ENCODE measurements at places on chromosomes 5 and 9.

- DNase-seq = no peak
Observed at GRCh38 chr9:130132746-130133145, 39.5 kb upstream of the NCS1 start.

DNA sequence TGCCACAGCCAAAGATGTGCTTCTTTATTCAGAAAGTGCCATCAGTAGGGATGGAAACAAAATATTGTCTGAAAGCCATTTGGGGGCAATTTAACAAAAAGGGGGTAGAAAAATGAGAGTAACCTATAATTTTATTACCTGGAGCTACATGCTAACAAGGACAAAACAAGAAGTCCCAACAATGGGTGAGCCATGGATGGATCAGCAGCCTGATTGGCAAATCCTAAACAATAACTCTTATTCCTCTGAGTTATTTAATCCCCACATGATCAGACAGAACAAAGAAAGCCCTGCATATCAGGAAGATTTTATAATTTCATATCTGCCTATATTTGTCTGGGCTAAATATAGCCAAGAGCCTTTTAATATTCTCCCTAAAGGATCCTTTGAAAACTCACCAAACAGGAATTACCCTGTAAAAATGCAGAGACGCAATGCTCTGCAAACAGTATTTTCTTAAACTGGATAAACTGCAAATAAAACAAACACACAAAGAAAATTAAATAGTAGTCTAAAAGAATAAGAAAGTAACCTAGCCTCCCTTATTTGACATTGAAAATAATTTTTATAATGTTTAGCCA, 483.4 kb downstream of the ZNF608 start:
- DNase-seq = no peak

DNA sequence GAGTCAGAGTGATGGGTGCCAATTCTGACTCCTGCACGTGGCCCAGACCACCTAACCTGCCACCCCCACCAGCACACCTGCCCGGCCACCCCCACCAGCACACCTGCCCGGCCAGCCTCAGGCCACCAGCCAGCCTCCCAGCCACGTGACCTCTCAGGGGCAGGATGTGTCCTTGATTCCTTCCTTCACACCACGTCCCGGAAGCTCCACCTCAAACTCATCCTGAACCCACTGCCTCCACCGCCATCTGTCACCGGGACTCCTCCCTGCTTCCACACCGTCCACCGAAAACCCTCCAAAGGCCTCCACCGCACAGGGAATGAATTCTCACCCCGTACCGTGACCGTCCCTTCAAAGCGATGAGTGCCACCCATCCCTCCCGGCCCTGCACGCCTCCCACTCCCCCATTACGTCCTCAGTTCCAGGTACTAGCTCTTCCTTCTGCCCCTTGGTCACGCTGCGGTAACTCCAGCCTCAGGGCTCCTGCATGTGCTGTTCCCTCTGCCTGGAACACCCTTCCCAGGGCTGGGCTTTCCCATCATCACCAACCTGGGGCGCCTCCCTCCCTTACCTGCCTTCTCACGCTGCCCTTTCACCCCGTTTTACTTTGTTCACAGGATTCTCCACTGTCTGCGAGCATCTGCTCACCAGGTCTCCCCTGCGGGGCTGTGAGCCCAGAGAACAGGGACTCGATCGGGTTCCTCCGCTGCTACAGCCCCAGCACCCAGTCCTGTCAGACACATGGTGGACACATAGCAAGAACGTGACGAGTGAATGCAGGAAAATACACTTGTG, 82.9 kb downstream of the ADAMTS2 start:
- no peak for DNase-seq

DNA sequence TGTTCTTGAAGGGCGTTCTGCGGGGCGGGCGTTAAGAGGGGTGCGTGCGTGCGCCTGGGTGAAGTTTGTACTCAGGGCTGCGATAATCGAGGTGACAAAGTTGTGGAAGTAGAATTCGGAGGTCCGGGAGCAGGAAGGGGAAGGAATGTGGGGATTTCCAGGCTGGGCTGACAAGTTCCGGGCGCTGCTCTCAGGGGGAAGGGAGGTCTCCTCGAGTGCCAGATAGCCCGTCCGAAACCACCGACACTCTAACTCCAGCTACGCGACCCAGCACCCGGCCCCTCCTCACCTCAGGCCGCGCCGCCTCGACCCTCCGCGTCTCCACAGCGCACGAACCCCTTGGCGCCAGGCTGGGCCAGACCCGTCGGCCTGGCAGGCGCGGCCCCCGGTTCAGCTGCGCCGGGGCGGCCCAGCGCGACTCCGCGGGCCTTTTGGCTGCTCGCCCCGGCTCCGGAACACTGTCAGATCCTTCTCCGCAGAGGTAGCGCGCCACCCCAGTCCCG, at the start of gene IL6ST:
Gene IL6ST, minus strand, starts transcription at position 469 of the 503 bp plus-strand sequence. CDS start 18,685 bp downstream, outside the sequence.
- DNase-seq = no peak

GRCh38 chr9:70056211-70056944, 12.7 kb downstream of the MAMDC2 start:
- no peak for DNase-seq

DNA sequence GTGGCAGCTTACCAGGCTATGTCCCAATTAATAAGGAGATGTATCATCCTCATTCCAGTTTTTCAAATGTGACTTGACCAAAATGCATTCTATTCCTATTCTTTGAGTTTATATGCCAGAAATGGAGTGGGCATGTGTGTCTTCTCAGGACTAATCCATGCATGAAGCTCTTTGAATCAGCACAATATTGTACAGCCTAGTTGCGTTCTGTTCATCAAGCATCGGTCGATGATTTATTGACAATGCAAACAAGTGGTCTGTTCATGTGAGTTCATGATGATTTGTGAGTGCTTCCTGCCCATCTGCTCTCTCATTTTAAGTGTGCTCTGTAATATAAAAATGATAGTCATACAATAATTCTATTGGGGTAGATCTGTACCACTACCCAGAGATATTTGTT, 48.3 kb downstream of the PALM2AKAP2 start:
- no peak for DNase-seq

GRCh38 chr5:37836592-37837413, 3.0 kb downstream of the GDNF start:
- no peak for DNase-seq

DNA sequence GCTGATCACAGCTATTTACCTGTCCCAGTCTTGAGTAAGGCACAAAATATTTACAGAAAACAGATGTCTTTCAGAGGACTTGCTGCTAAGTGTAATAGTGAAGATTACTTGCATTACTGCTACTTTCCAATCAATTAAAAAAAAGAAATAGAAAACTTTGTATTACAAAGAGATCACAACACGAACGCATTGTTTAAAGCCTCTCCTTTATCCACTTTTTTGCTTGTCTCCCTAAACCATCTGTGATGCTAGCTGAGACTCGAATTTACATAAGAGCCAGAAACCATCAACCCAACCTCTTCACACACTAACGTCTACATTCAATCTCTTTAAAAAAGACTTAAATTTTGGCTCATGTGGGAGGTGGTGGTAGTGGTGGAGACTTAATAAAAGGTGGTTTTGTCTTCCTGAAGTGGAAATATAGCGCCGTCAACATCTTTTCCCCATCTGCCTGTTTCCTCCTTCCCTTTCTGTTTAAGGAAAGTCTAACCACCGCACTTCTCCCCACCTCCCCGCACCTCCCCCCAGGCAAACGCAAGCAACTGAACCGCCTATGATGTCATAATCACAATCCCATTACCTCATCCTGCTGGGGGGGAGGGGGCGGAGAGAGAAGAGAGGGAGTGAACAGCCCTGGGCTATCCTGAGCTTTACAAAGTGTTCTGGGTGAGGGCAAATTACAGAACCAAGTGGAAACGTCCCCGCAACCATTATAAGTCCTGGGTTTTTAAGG, 948 bp upstream of the FAM53C start:
- no peak for DNase-seq

GRCh38 chr5:123207081-123207537, 118.1 kb downstream of the PRDM6 start:
- DNase-seq = peak; percentile 9

DNA sequence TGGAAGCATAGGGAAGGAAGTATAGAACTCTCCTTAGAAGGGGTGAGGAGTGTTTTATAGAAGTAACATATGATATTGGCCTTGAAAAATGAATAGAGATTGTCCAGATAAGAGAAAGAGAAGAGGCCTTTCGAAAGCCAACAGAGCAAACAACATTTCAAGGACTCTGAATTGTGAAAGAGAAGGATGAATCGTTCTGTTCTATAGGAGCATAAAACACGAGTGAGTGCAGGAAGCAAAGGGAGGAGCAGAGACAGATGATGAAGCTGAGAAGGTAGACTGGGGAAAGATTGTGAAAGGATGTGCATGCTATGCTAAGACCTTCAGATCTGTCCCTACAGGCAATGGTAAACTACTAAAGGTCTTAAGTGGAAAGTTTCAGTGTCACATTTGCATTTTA, 271.0 kb downstream of the TMEM161B start:
- DNase-seq = no peak

- no peak for DNase-seq
Observed at GRCh38 chr9:653421-653820, 188.1 kb upstream of the DMRT1 start.

DNA sequence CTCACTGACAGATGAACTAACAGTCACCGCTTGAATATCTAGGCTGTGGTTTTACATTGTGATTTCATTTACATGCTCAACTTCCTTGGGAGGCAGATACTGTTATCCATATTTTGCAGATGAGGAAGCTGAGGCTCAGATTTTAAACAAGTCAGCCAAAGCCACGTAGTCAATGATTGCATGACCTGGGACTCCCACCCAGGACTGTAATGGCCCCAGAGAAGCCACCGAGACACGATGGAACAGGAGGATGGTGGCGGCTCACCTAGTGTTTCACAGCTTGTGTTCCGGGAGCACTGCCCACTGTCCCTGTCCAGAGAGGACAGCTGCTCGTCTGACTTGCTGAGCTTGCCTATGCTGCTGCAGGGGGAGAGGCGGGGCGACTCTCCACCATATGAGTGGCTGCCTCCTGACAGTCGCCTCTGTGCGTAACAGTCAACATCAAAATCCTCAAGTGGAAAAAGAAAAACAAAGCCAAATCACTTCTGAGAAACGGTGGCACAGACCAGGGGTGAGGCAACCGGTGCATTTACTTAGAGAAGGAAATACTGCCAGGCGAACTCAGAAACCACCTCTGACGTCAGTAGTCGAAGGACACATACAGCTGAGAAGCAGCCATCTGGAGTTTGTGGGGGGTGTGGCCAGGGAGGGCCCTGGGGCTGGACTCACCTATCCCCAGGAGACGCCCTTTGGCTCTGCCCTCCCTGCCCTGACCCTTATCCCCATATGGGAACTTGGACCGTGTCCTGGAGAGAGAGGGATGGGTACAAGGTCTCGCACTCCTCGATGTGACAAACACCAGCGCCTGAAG, 82.5 kb downstream of the PRRT1B start:
- no peak for DNase-seq

GRCh38 chr9:30089428-30089827, 2295.0 kb upstream of the ACO1 start:
- no peak for DNase-seq

DNA sequence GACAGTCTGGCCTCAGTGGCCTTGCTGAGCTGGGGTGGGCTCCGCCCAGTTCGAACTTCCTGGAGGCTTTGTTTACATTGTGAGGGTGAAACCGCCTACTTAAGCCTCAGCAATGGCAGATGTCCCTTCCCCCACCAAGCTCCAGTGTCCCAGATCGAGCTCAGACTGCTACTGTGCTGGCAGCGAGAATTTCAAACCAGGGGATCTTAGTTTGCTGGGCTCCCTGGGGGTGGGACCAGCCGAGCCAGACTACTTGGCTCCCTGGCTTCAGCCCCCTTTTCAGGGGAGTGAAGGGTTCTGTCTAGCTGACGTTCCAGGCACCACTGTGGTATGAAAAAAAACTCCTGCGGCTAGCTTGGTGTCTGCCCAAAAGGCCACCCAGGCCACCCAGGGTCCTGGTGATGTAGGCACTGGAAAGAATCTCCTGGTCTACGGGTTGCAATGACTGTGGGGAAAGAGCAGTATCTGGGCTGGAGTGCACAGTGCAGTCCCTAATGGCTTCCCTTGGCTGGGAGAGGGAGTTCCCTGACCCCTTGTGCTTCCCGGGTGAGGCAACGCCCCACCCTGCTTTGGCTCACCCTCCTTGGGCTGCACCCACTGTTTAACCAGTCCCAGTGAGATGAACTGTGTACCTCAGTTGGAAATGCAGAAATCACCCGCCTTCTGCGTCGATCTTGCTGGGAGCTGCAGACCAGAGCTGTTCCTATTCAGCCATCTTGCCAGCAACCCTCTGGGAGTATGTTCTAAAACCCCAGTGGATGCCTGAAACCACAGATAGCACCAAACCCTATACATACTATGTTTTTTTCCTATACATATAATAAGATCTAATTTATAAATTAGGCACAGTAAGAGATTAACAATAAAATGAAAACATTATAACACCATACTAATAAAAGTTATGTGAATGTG, 95.5 kb downstream of the TMEM161B start:
- no peak for DNase-seq

DNA sequence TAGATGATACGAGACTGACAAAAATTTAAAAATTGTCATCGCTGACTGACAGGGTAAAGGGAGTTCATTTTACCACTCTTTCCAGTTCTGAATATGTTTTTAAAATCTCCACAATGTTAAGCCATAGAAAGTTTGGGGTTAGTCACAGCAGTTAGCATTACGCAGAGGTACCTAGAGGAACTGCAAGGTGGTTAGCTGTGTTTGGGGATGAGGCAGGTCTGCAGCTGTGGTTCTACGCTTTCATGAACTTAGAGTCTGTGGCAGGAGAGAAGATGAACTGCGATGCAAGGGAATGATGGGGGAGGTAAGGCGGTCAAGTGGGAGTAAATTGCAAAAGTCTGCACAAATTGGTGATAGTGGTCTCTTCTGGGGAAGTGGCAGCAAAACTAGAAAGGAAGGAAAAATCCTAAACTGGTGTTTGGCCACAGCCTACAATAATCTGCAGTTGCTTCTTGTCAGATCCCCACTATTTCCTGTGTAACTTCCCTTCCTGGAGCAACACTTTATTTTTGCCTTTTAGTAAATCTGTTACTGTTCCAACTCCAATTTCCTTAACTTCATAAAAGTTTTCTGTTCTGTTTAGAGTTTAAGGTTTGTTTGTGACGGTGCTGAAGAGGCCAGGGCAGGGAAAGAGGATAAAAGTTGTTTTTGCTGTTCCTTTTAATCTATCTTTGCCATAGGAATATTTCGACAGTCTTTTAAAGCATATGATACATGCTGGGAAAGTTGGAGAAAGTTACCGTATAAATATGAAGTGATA, 38.6 kb upstream of the SNX2 start:
- DNase-seq = no peak

- DNase-seq = peak; percentile 37
Observed at GRCh38 chr5:98581112-98581997, 192.1 kb upstream of the RGMB start.

Measured in AG04449 (cell line).